Stimulated activated CD8-positive, alpha-beta memory T cell treated with anti-CD3 and anti-CD28 coated beads, Interleukin-4, amount 100 ng/mL, for 1 hour (primary cell): ENCODE measurements at places on chromosomes 11 and 22.

- DNase-seq, result no peak
These were observed 193.6 kb upstream of the DDI1 start for GRCh38 chr11:103842795-103843194.

GRCh38 chr11:35160246-35160824 is 21.4 kb downstream of the CD44 start:
- DNase-seq, result no peak

DNA sequence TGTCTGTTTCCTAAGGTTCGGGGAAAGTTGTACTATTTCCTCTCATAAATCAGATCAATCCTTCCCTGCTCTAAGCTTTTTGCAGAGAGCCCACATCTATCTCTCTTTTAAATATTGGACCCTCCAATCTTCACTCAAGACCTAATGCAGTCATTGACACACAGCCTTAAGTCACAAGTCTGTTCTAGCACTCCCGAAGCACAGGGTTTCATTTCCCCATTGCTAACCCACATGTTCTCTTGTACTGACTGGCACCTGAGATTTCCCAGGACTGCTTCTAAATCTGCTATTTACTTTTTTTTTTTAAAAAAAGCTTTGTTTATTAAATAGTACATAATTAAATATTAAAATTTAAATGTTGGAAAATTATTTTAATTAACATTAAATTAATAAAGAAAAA is 674.7 kb downstream of the TBC1D22A start:
- no peak for DNase-seq

DNA sequence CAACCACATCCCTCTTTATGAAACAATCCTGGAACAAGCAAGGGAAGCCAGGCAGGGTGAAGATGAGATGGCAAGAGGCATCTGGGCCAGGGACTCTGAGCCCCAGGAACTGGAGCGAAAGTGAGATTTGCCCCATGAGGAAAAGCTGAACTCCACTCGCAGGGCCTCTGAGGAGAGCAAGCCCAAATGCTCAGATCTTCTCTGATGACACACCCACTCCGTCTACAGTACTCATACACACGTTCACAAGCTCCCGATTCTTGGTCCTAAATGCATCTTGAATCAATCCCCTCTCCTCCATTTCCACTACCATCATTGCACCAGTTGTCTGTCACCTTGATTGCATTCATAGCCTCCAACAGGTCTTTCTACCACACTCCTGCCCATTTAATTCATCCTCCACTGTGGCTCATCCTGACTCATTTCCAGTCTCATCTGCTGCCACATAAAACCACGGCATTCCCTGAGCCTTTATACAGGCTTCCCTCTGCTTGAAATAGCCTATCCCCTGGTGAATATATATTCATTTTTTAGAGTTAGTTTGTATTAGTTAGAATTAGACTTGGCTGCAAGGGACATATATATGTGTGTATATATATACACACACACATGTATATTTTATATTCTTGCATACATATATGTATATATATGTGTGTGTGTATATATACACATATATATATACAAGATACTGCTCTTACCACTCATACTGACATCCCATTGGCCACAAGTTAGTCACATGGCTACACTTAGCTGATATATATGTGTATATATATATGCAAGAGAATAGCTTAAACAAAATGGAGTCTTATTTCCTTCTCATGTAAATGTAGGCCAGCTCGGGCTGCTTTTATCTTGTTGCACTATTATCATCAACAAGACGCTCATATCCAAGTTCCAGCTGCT is 1.4 kb upstream of the APOA5 start:
- no peak for DNase-seq

DNA sequence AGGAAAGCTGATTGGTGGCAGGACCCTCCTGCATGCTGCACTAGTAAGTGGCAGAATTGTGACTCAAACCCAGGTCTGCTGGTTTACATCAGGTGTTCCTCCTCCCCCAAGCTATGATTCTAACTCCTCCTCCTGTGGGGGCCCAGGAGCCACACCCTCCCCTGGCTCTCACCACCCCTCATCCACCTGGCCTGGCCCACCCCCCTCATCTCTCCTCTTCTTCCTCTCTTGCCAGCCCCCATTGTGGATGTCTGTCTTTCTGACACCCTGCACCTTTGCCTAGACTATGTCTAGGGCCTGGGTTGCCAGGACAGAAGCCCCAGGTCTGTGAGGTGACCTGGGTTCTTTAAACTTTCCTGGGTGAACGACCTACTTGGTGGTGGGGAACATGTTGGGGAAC is 59.9 kb downstream of the GRIK4 start:
- no peak for DNase-seq

DNA sequence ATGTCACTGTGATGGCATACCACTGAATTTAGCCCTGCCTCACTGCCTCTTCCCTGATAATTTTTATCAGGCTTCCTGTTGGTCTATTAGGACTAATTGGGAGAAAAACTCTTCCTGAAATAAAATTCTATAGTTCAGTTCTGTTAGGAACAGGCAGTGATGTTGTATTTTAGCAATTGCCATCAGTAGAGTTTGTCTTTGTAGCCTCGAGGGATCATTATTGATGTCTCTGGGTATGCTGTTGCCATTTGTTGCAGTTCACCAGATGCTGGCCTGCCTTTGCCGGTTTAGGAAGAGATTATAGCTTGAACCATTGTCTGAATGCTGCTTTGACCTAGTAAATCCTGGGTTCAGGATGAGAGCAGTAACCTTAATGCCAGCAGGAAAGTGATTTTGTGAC is 41.0 kb downstream of the KDM2A start:
- DNase-seq, result no peak
